ENCODE measurements at places on chromosomes 16 and 17. TPM values are rescaled to one million over a fixed set of nuclear protein-coding genes. Genes with fewer than 3 reads are reported as not detected.

CLDN9 gene
- not detected for total RNA-seq

ZACN gene
- not detected for total RNA-seq

CTDNEP1 gene
- 34.1 TPM for total RNA-seq

BCO1 gene
- total RNA-seq, result not detected

RASL10B gene
- total RNA-seq, result 6.6 TPM

HBA2 gene
- total RNA-seq, result 363 TPM

PLLP gene
- total RNA-seq, result 2.8 TPM

CCL18 gene
- not detected for total RNA-seq

NTN3 gene
- total RNA-seq, result 6.6 TPM

PIGS gene
- 24.4 TPM for total RNA-seq

CRYM gene
- 84.8 TPM for total RNA-seq

KRT25 gene
- total RNA-seq, result not detected

GAS2L2 gene
- total RNA-seq, result 0.31 TPM
